ENCODE measurements at places on chromosomes 11 and 22.

- no peak for DNase-seq
These were observed 6.3 kb downstream of the ZBTB3 start for GRCh38 chr11:62747475-62748160.

DNA sequence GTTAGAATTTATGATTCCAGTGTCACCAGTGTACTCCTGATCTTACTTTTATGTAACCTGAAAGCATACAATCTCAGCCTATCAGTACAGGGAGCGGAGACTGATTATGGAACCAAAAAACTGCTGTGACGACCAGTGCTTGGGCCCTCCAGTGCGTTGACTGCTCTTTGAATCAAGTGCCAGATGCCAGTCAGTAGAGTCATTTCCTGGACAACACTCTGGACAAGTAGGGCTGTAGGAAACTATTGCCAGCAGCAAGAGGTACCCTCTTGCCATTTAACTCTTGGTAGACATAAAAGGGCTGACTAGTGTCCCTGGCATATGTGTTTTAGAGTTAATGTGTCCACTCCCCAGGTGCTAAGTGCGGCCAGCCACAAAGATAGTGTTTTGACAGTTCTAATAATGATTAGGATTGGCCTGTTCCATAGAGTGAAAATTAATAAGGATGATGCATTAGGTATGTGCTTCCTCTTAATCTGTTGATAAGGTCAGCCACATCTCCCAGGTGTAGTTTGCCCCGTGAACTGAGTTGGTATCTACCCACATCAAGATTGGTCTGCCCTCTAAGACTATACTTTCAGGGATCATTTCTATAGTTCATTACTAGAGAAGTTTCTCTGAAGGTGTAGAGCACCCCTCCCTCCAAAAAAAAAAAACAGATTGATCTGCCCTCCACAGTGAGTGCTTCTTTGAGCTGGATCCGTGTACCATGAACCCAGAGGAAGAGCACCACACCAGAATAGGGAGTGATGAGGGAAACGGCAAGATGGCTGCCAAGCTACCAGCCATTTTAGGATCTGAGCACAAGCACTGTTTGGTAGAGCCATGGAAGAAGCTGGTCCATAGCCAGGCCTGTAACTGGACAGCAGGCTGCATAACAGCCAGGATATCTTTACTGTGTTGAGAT is 20.7 kb upstream of the AIFM3 start:
- DNase-seq: no peak

GRCh38 chr11:269146-269890 is 8.9 kb upstream of the NLRP6 start:
- DNase-seq: peak; percentile 74

DNA sequence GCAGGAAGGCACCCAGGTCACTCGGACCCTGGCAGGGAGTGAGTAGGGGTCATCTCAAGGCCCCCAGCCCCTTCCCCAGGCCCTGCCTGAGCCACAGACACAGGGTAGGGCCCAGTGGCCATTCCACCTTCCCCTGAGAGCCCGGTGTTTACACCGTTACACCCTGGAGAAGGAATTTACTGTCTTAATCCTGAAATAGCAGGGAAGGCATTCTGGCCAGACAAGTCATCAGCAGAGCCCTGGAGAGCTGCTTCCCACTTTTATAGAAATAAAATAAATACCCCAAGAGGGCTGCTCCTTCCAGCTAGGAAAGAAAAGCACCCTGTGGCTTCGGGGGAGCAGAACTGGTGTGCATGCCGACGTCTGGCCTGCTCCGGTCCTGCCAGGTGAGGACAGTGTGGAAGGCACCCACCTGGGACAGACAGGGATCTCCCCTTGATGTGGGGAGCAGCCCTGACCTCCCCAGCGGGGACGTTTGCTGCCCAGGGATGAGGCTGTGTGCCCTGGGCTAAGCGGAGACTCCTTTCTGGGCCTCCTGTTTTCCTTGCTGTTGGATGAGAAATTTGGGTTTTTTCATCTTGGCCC is 180.0 kb downstream of the MN1 start:
- no peak for DNase-seq

GRCh38 chr22:38959590-38959989 is 2.2 kb downstream of the APOBEC3A start:
- no peak for DNase-seq

- no peak for DNase-seq
These were observed 62.6 kb downstream of the CWC15 start for GRCh38 chr11:94910779-94911178.

DNA sequence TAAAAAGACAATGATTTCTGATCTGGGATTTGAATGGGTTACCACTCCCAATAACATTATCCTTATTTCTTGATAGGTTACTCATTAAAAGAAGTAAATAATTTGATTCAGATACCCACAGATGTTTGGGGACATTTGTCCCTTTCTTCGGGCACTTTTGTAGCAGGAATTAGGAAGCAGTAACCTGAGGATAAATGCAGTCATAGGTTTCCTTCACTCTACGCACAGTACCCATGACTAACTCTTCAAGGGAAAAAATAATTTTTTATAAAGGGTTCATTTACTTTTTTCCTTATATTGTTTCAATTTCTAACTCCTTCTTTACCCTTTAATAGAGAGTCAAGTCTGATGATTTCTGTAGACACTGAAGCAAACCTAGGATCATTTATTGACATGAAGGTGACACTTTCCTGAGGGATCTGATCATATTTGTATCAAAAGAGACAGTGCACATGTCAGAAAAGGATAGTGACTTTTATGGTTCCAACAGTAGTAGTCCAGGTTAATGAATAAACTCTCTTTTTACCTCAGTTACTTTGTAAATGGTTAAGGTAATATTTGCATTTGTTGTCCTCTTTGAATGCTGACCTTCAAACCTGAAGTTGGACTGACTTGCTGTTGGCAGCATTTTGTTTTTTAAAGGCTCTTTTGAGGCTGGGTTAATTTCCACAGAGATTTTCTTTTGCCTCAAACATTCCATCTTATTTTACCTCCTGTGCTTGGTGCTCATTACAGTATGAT is 1072.0 kb downstream of the LRRC4C start:
- DNase-seq: no peak

DNA sequence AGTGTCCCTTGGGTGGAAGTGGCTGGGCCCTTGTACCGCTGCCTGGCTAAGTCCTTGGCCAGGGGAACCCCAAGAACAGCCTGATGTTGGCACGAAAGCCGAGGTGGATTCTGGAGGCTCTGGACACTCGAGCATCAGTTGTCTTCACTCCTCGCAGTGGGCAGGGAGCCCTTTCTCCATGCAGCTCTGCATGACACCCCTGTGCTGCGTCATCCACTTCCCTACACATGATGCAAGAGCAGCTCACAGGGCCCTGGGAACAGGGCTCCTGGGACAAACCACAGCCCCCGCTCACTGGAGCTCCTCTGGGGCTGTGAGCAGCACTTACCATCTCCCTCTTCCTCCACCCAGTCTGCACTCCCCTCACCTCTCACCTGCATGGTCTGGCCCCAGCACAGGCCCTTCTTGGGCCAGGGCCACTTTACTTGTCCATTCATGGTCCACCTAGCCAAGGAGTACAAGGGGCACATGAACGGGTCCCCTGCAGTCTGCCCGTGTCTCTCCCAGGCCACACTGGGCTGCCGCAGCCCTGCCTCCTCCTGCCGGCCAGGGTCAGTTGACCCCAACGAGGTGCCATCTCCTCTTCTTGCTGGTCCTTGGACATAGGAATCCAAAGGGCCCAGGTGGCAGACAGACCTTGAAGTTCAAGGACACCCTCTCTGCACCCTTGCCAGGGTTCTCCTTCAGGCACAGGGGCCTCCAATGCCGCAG is 66.5 kb downstream of the IGF2 start:
- no peak for DNase-seq

- peak; percentile 83 for DNase-seq
These were observed 25.6 kb downstream of the YWHAH start for GRCh38 chr22:31969789-31970489.

GRCh38 chr11:117836077-117836960 is 11.8 kb upstream of the FXYD2 start:
- no peak for DNase-seq

Measured in GM13976 (cell line).